Anterior cingulate cortex (tissue), 58 donors: ENCODE measurements at places on chromosomes 5 and 9.

GRCh38 chr5:66551338-66551737 is 44.9 kb upstream of the MAST4 start:
- no peak for DNase-seq

DNA sequence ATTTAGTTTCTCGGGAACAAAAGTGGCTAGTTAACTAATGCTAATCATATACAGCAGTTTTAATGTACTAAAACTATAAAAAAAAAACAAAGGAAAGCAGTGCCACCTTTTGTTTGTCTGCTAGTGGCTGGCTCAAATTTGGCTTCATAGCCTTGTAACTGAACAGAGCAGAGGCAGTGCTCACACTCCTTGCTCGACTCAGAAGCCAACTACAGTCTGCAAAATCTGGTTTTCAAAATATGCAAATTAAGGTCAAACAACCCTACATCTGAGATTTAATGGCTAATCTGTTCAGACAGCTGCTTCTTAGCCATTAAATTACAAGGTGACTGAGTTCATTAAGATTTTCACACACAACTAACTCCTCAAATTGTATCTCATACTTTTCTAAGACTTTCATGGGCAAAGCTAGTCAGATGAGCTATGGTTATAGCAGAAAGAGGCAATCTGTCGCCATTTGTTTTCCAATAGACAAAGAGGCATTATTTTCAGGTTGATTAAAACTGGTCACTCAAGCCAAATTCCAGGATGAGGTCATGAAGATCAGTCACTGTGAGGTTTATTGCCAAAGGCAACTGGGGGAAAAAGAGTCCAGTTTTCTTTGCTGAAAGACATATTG is 56.8 kb upstream of the EPB41L4A start:
- no peak for DNase-seq

GRCh38 chr5:66247176-66247960 is 103.3 kb downstream of the SREK1 start:
- DNase-seq: no peak

GRCh38 chr5:146762830-146763229 is 115.7 kb downstream of the PPP2R2B start:
- no peak for DNase-seq

- no peak for DNase-seq
These were observed 203.8 kb downstream of the TSSK1B start for GRCh38 chr5:113230711-113231652.

DNA sequence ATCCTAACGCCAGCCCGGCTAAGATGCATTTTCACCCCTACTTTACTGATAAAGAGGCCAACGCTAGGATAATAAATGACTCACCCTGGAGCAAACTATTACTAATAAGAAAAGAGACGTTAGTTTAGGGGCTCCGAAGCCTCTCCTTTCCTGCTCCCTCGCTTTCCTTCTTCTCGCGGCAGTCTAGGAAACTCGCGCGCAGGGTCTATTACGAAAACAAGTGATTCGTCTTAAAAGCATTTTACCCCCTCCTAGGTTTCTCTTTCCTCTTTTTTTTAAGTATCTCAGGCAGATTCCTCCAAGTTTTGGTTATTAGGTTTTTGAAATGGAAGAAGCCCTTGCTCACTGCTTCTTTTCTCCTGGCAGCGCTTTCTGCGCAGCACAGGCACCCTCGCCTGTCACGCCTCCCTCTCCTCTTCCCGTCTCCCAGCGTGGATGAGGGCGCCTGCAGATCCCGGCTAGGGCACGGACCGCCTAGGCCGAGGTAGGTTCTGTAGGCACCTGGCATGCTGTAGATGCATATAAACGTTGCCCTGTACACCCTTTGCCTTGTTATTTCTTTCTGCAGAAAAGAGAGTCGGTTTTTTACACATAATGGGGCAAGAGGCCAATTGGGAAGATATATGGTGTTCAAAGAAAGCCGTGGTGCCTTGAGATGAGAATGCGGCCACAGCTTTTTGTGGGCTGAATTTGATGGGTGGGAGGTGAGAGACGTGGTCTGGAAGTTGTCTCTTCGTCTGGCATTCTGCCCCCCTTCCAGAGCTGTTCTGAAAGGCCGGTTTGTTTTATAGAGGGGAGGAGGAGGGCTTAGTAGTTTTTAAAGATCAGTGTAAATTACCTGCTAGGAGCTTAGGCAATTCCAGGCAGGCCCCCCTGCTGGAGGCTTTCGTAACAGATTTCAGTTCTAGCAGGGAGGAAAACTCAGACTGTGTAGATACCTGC is 983 bp downstream of the GCNT1 start:
- peak; percentile 10 for DNase-seq

DNA sequence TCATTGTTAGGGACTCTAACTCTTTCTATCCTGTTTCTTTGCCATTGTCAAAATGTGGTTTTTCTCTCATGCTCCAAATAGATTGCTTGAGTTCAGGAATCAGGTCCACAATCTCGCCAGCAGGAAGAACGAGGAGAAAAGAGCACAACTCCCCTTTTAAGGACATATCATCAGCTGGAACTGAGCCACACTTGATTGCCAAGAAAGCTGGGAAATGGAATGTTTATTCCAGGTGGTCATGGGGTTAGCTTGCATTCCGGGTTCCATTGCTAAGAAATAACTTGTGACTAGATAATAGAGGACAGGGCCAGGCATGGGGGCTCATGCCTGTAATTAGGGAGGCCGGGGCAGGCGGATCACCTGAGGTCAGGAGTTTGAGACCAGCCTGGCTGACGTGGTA is 32.4 kb upstream of the C9orf57 start:
- DNase-seq: no peak
